MG63 (cell line): ENCODE measurements at places on chromosomes 6 and 20. TPM values are rescaled to one million over a fixed set of nuclear protein-coding genes. Genes with fewer than 3 reads are reported as not detected.
A peak's percentile ranks its signal among the peaks of the same experiment; 100 is the strongest.

The MRPS10 gene
- 61.9 and 65.5 TPM in 2 replicates for total RNA-seq

DNA sequence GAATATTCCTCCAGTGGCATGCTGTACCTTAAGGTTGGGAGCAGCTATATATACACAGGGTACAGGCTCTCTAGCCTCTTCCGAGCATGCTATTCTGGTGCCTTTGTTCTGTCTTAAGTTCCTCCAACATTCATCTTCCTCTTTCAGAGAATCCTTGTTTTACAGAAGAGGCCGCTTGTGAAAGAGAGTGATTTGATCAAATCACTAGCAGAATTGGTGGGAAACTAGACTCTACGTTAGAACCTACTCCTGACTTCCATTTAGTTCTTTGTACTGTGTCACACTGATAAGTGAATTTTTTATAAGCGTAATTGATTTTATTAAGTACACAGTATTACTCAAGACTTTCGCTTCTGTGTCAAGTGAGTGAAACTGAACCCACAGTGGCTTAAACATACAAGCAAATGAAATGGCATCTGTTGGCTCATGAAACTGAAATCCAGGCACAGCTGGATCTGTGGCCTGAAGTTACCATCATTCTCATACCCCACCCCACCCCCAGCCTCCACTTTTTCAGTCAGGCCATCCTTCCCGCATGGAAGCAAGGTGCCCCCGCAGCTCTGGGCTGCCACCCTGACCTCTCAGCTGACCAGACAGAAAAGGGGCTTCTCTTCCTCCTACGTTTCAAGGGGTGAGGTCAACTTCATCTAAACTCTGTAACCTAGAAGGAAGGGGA, 102.3 kb downstream of the RPP40 start:
- no peak for DNase-seq

The GHRH gene
- total RNA-seq, result not detected in 2 replicates

DNA sequence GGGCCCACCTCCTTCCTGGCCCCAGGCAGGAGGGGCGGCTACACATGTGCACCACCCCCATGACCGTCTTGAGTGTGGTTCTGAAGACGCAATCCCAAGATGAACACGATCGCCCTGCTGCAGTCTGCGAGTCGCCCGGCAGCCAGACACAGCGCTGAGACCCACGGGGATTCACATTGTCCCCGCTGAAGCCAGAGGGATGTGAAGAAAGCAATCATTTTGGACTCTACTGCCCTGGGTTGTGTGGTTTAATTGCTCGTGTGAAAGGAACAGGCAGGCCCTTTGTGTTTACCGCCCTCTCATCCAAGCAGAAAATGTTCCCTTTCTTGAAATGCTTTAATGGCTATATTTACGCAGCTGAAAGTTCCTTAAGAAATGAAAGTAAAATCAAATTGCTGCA, 279.5 kb downstream of the TAF4 start:
- DNase-seq, result no peak

The PFDN4 gene
- total RNA-seq, result 188 and 339 TPM in 2 replicates

DNA sequence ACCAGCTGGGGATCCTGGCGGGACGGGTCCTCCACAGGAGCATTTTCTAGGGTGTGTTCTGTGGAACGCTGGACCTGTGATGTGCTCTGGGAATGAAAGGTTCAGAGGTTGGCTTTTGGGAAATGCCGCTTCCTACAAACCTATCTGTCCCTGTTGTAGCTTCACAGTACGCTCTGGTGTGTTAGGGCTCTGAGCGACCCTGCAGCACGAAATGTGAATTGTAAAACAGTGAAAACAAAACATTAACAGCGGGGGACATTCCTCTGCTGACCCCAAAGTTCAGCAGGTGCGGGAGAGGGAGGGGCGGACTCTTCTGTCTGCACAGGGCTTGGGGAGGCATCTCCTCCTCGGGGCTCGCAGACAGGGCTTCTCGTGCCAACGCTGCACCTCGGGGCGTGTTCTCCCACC, 155.9 kb downstream of the NRN1 start:
- DNase-seq, result no peak

- DNase-seq, result no peak
Measured at GRCh38 chr20:40717343-40717865, 28.4 kb upstream of the MAFB start.

GRCh38 chr6:69895396-69895795, 29.0 kb downstream of the COL19A1 start:
- no peak for DNase-seq

The TREM1 gene
- not detected in 2 replicates for total RNA-seq

- DNase-seq, result peak; percentile 21
Measured at GRCh38 chr20:30811885-30812671, 445.4 kb upstream of the DEFB115 start.

DNA sequence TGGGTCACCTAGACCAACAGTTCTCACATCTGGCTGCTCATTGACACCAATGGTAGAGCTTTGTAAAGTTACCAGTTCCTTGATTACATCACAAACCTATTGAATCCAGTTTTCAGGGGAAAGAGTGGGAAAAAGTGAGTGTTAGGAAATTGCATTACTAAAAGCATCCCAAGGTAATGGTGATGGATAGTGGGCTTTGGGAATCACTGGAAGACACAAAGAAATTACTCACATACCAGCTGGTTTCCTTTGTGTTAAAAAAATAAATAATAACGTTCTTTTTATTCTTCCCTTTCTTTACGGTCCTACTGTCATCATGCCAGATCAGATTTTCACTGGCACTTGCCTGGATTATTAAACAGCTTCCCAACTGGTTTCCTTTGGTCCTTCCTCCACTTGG, 370.7 kb downstream of the RFPL4B start:
- no peak for DNase-seq
